ENCODE measurements at places on chromosomes 6 and 20. TPM values are rescaled to one million over a fixed set of nuclear protein-coding genes. Genes with fewer than 3 reads are reported as not detected.
A peak's percentile ranks its signal among the peaks of the same experiment; 100 is the strongest.

GRCh38 chr6:1385129-1386037, 4.0 kb upstream of the FOXF2 start:
- peaks cover 91% of the 10 kb centered on the region for H3K27me3 ChIP-seq
- H3K27ac ChIP-seq, result no peak overlapping the region
- H3K4me1 ChIP-seq, result peaks cover 31% of the 10 kb centered on the region

- H3K4me3 ChIP-seq, result no peak overlapping the region
- no peaks in the 10 kb centered on the region for H3K4me1 ChIP-seq
- H3K27me3 ChIP-seq, result no peaks in the 10 kb centered on the region
- H3K27ac ChIP-seq, result no peak overlapping the region
Observed at GRCh38 chr6:140178935-140179334, 804.5 kb upstream of the CITED2 start.

DNA sequence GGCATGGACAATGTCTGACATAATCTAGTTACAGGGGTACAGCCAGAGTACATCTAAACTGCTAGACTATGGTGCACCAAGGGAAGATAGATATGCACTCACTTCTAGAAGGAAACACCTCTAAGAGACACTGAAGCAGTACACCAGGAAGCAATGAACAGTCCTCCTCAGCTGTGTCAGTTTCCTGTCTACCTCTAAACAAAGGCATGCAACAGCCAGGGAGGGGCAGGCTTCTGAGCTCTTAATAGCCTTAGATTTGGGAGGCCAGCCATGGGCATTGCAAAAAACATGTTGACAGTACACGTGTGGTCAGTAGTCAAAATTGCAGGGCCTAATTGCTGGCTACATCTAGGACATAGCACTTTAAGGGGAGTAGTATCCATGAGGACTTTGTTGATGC, 21.4 kb downstream of the CRYBG1 start:
- no peaks in the 10 kb centered on the region for H3K4me1 ChIP-seq
- H3K36me3 ChIP-seq, result no peaks in the 10 kb centered on the region
- peaks cover 9% of the 10 kb centered on the region for H3K27me3 ChIP-seq

GRCh38 chr20:24109537-24109936, 121.0 kb upstream of the GGTLC1 start:
- no peak overlapping the region for H3K4me3 ChIP-seq
- no peaks in the 10 kb centered on the region for H3K4me1 ChIP-seq
- H3K27me3 ChIP-seq, result no peaks in the 10 kb centered on the region
- DNase-seq, result no peak

DNA sequence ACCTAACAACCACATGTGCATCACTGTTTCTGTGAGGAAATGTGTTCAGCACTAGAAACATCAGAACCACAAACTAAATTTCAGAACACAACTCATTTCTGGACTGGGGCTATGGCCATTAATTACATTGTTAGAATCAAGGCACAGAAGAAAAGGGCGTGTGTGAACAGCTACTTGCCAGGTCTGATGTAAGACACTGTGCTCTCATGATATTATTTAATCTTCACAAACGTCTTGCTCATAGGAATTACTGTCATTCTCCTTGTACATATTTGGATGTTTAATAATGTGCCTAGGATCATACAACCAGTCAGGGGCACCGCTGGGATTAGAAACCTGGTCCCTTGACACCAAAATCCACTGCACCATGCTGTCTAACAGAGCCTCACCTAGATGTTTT, 14.8 kb downstream of the ADGRF1 start:
- peaks cover 8% of the 10 kb centered on the region for H3K27me3 ChIP-seq
- no peak overlapping the region for H3K4me3 ChIP-seq
- no peaks in the 10 kb centered on the region for H3K36me3 ChIP-seq
- H3K4me1 ChIP-seq, result 0 out of 2 replicates have a peak, but pooled peaks cover 5% of the 10 kb centered on the region
- DNase-seq, result no peak
- no peak overlapping the region for H3K27ac ChIP-seq

DNA sequence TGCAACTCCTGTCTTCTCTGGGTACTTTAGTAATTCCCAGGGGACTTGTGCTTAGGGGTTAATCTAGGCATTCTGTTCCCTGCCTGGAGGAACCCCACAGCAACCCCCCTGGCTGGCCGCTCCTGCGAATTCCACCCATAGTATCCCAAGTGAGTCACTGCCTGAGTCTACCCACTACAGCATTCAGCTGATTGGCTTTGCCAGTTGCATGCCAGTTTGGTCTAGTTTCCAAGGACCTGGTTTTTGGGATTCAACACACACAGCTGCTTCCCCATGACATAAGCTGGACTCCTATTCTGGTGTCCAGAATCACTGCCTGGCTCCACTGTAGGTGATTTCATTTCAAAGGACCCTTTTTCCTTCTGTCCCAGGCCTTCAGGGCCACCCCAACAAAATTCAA, 40.3 kb downstream of the PLCG1 start:
- H3K4me1 ChIP-seq, result peaks cover 12% of the 10 kb centered on the region
- no peaks in the 10 kb centered on the region for H3K27me3 ChIP-seq
- H3K4me3 ChIP-seq, result no peak overlapping the region
- DNase-seq, result no peak
- H3K36me3 ChIP-seq, result peaks cover 19% of the 10 kb centered on the region

- H3K4me1 ChIP-seq, result peaks cover 24% of the 10 kb centered on the region
- H3K27me3 ChIP-seq, result peaks cover 11% of the 10 kb centered on the region
- no peak overlapping the region for H3K27ac ChIP-seq
- no peaks in the 10 kb centered on the region for H3K36me3 ChIP-seq
Observed at GRCh38 chr20:1940581-1940980, 45.4 kb downstream of the SIRPA start.

GRCh38 chr20:4041748-4042411, 26.5 kb upstream of the RNF24 start:
- DNase-seq, result no peak
- H3K27ac ChIP-seq, result no peak overlapping the region
- H3K4me1 ChIP-seq, result no peaks in the 10 kb centered on the region
- H3K27me3 ChIP-seq, result peaks cover 51% of the 10 kb centered on the region
- H3K36me3 ChIP-seq, result no peaks in the 10 kb centered on the region

DNA sequence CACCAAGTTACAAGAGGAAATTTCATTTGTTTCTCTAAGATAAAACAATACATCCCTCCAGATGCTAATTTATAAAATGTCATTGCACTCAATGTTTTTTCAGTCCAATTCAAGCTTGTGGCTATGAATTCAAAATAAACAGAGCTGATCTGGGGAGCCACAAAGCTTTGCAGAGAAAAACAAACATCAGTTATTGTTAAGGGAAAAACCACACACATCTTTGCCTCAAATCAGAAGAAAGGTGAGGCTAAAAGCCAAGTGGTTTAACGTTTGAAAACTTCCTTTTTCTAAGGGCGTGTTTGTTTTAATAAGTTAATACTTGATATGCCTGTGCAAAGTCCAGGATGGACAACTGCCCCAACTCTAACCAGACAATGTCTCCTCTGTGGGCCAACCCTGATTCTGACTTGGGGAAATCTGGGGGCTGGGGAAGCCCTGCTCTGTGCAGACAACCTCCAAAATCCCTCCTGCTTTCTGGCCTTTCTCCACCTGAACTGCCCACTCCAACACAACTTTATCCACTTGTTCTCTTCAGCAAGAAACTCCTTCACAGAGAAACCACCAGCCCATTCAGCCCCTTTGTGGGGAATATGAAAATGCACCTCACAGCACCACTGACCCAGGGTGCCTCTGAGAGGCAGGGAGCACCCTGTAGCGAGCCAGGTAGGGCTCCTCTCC, 44.6 kb upstream of the NT5E start:
- DNase-seq, result peak; percentile 98
- H3K36me3 ChIP-seq, result no peaks in the 10 kb centered on the region
- H3K4me1 ChIP-seq, result peaks cover 98% of the 10 kb centered on the region

DNA sequence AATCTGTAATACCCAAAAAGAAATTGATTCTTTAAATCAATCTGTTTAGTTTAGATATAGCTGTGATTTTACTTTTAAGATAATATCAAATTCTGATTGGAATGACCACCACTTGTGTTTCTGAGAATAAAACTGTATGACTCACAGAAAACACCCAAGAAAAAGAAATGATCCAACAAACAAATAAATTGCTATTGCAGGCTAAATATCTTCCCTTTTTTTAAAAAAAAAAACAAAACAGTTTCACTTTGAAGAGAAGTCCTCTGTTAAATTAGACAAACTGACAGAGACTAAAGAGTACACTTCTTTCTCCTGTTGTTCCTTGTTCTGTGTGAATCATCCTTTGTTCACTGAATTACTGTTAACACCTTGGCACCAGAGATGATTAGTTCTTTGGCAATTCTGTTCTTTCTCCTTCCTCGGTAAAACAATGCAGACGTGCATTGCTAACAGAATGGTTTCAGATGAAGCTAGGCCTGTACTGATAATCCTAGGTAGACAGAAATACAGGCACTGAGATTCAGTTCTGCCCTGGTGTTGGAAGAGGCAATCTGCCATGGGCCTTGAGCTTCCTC, 895.2 kb upstream of the CITED2 start:
- H3K4me1 ChIP-seq, result no peaks in the 10 kb centered on the region
- no peak overlapping the region for H3K27ac ChIP-seq
- no peak overlapping the region for H3K4me3 ChIP-seq
- no peaks in the 10 kb centered on the region for H3K27me3 ChIP-seq
- no peaks in the 10 kb centered on the region for H3K36me3 ChIP-seq
- no peak for DNase-seq

DNA sequence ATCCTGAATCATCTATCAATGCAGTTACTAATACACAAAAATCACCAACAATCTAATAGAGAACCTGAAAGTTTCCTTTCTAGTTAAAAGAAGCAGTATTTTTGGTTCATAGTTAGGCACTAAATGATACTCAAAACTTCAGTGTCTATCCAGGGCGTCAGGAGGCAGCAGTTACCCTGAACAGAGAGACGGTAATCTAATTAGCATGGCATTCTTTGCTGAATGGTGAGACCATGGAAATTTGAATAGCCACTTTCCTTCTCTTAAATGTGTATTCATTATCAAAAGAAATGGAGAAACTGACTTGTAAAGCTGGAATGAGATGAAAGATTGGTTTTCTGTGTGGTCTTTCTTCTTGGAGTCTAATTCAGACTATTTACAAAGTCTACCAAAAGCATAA, 146.6 kb upstream of the BMP5 start:
- no peaks in the 10 kb centered on the region for H3K4me1 ChIP-seq
- no peaks in the 10 kb centered on the region for H3K27me3 ChIP-seq
- no peak overlapping the region for H3K4me3 ChIP-seq
- no peaks in the 10 kb centered on the region for H3K36me3 ChIP-seq
- H3K27ac ChIP-seq, result no peak overlapping the region

- DNase-seq, result no peak
- H3K36me3 ChIP-seq, result no peaks in the 10 kb centered on the region
- H3K27me3 ChIP-seq, result no peaks in the 10 kb centered on the region
- H3K4me3 ChIP-seq, result no peak overlapping the region
Observed at GRCh38 chr6:75337835-75338580, 53.4 kb upstream of the TMEM30A start.

- no peak for DNase-seq
- peaks cover 41% of the 10 kb centered on the region for H3K4me1 ChIP-seq
- H3K27ac ChIP-seq, result no peak overlapping the region
- H3K36me3 ChIP-seq, result no peaks in the 10 kb centered on the region
- H3K27me3 ChIP-seq, result no peaks in the 10 kb centered on the region
Observed at GRCh38 chr6:149488815-149489214, 4.0 kb upstream of the ZC3H12D start.

- no peak for DNase-seq
- no peaks in the 10 kb centered on the region for H3K27me3 ChIP-seq
- no peak overlapping the region for H3K4me3 ChIP-seq
- H3K4me1 ChIP-seq, result no peaks in the 10 kb centered on the region
- no peak overlapping the region for H3K27ac ChIP-seq
Observed at GRCh38 chr20:21862956-21863355, 157.5 kb downstream of the PAX1 start.

DNA sequence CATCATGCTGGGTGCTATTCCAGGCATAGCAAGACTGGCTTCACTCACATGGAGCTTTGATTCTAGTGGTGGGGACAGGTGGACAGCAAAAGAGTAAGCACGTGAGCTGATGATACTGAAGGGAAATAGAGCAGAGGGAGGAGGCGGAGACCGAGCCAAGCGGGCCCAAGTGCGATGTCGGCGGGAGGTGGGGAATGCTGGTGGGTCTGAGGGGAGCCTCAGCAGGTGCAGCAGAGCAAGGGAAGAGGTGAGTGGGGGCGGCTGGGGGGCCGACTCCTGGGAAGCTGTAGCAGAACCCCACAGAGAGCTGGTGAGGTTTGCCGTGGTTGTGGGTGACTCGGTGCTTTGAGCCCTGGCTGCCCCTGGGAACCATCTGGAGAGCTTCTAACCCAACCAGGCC, 10.2 kb downstream of the RTEL1 start:
- H3K4me1 ChIP-seq, result no peaks in the 10 kb centered on the region
- no peaks in the 10 kb centered on the region for H3K27me3 ChIP-seq
- H3K27ac ChIP-seq, result no peak overlapping the region
- no peak for DNase-seq
- no peak overlapping the region for H3K4me3 ChIP-seq

- peaks cover 74% of the 10 kb centered on the region for H3K27me3 ChIP-seq
- H3K4me1 ChIP-seq, result peaks cover 7% of the 10 kb centered on the region
Observed at GRCh38 chr20:4812641-4813075, 90.9 kb downstream of the PRND start.

DNA sequence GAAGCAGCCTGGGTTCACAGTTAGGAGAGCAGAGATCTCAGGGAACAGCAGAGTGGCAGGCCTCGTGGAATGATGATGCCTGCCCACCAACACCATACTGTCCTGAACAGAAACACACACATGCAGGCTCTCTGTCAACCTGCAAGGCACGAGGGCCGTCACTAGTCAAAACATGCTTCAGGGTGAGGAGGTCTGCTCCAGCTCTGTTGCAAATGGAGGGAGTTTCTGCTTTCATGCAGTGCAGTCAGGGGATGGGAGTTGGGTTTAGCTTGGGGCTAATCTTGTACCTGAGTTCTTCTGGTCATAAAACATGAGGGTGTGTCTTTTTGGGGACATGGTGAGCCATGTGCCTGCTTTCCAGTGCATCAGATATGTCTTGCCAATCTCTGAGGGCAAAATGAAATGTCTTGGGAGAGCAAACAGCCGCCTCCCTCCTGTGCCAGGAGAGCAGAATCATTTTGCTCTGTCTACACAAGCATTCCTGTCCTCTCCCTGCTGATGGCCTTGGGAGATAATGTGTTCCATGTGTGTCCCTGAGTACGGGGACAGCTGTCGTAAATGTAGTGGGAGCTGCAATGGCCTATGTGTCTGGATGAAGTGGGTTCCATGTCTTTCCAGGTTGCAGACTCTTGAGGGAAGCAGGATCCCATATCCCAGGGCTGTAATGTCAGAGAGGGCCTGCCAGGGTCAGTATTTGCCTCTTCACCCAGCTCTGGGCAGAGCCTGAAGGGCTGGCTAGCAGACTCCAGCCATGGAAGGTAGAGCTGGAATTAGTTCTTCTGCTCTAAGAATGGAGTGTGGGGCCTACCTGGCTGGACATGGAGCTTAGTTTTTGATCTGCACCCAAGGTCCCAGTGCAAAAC, 40.6 kb downstream of the MAFB start:
- H3K4me1 ChIP-seq, result peaks cover 9% of the 10 kb centered on the region
- H3K4me3 ChIP-seq, result no peak overlapping the region
- H3K27ac ChIP-seq, result no peak overlapping the region
- no peaks in the 10 kb centered on the region for H3K27me3 ChIP-seq
- DNase-seq, result peak; percentile 49

Gene TGM3
- total RNA-seq, result not detected

Gene RNF5
- total RNA-seq, result 98.0 TPM

Gene STX16
- total RNA-seq, result 28.0 TPM

Gene ZFP64
- total RNA-seq, result 12.0 TPM

Gene EEF1A2
- 0.44 TPM for total RNA-seq

Gene C4A
- total RNA-seq, result 165 TPM

Gene STMND1
- total RNA-seq, result not detected
